ENCODE measurements at places on chromosomes 5 and 9.

DNA sequence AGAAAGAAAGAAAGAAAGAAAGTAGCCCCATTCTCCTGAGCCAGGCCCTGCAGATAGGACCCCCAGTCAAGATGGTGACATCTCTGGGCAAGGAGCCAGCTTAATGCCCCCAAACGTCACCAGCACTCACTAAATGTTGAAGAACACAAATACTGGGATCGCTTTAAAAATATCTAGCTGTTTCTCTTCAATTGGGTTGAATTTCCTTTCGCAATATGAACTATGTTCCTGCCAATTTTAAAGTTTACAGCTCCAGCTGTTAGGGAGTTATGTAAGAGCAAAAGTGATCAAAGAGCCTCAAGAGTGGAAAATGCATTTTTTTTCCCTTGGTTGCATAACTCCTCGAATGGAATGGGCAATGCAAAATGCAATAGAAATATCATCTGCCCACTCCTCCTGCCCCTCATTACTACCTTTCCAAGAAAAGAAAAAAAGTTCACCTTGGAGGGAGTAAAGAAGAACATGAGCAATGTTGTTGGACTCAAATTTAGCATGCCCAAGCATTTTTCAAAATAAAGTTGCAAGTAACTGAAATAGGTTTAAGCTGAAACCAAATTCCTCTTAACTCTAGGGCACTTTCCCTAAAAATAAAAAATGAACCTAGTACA, 244.2 kb upstream of the PIK3R1 start:
- DNase-seq: no peak

- no peak for DNase-seq
Measured at GRCh38 chr5:67299231-67299735, 102.7 kb upstream of the CD180 start.

DNA sequence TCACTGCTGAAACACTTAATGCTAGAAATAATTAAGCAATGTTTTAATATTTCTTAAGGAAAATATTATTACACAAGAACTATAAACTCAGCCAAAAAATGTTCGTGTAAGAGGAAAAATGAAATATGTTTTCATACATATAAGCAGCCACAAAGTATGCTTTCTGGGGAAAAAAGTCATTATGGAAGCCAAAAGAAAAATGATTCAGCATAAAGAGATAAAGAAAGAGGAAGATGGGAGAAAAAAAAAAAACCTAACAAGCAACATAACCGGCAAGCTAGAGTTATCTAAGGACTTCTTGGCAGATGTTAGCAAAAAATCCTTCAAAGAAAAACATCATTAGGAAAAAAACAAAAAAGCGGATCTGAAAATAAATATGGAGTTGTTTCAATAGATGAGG, 179.1 kb downstream of the MUSK start:
- no peak for DNase-seq

GRCh38 chr9:109372246-109372645, 51.4 kb upstream of the EPB41L4B start:
- no peak for DNase-seq

- no peak for DNase-seq
Measured at GRCh38 chr9:18990494-18990893, 42.5 kb downstream of the SAXO1 start.

DNA sequence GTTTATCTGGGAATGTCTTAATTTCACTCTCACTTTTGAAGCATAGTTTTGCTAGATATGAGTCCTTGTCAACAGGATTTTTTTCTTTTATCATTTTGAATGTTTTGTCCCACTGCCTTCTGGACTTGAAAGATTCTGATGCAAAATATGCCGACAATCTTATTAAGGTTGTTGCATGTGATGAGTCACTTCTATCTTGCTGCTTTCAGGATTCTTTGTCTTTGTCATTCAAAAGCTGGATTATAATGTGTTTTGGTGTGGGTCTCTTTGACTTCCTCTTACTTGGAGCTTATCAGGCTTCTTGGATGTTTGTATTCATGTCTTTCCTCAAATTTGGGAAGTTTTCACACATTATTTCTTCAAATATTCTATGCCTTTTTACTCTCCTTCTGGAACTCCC, 33.8 kb downstream of the PLEKHG4B start:
- DNase-seq: no peak

DNA sequence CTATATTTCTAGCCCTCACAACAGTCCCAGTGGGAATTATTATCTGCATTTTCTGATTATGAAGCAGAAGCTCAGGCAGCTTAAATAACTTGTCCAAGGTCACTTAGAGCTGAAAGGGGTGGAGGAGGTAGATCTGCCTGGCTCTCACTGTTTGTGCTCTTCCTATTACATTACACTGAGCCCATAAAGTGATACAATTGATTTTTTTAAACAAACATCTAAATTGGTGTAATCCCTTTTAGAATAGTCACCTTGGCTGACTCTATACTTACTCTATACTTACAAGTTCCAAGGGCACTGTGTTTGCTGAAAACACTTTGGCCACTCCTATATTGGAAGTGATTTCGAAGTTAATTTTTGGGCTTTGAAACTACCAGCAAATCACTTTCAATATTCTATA, 144.7 kb downstream of the APBA1 start:
- DNase-seq: peak; percentile 24

- no peak for DNase-seq
Measured at GRCh38 chr5:117204404-117204803, 629.8 kb upstream of the SEMA6A start.

DNA sequence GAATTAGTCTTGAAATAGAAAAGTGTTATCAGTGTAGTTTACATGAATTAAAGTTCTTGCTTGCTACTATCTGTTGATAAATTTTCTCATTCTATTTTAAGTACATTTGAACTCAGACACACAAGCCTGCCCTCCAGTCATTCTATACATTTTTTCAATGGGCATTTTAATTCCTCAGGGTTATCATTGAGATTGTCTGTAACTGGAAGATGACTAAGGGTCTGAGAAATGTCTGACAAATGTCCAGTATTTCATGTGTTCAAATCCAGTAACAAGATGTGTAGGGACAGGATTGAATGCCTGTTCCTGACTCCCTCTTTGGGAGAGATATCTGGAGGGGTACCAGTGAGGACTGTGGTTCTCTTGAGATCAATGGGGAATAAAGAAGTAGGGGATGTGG, 223.9 kb upstream of the ADAMTSL1 start:
- DNase-seq: no peak

GRCh38 chr9:33131790-33132772, 35.1 kb downstream of the B4GALT1 start:
- DNase-seq: no peak

DNA sequence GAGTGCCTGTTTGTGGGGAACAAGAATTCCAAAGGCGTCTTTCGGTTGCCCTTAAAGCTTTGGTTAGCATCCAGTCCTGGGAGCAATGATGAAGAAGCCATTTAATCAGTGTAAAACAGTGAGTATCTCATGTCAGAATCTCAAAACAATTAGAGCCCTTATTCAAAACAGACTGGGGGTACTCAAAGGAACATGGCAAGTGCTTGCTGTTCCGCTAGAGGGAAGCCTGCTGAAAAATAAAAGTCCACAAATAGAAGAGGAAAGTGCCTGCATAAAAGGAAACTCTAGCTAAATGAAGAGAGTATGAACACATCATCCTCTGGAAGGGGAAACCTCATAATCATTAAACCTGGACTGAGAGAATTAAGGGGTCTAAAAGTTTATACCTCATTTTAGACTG, 26.4 kb downstream of the FBXL7 start:
- no peak for DNase-seq

GRCh38 chr5:164868761-164869160, 1363.3 kb downstream of the MAT2B start:
- DNase-seq: no peak

DNA sequence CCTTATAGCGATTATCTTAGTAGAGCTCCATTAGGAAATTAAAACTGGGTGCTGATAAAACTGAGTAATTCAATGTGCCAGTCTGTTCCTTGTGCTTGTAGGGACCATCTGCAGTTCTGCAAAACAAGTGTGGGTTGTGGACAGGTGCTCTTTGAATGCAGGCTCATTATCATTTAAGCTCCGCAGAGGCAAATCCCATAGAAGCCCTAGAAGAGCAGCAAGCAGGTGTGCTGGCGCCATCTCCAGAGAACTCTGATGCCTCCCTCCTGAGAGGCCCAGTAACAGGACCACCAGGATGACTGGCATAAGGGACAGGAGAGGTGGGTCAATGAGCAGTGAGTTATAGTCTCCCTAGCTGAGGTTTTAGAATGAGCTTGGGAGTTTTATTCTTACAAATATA, 1342.4 kb upstream of the DMAC1 start:
- DNase-seq: peak; percentile 85

- no peak for DNase-seq
Measured at GRCh38 chr5:82772281-82772680, 304.9 kb downstream of the TMEM167A start.

- DNase-seq: no peak
Measured at GRCh38 chr5:151454166-151454565, 6.8 kb downstream of the SLC36A1 start.

DNA sequence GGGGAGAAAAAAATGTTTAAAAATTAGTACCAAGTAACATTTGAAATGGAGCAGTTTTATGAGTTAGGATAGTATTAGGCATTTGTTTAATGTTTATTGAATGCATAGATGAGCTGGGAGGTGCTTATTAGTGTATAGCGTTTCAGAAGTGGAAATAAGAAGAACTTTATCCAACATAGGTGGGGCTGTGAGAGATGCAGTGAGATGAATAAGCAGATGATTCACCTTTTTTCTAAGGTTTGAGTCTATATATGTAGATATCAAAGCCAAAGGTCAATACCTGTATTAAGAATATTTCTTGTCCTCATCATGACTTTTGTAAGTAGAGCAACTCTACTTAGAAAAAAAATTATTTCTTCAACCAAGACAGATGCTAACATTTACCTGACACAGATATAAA, 54.6 kb upstream of the POU4F3 start:
- DNase-seq: no peak

DNA sequence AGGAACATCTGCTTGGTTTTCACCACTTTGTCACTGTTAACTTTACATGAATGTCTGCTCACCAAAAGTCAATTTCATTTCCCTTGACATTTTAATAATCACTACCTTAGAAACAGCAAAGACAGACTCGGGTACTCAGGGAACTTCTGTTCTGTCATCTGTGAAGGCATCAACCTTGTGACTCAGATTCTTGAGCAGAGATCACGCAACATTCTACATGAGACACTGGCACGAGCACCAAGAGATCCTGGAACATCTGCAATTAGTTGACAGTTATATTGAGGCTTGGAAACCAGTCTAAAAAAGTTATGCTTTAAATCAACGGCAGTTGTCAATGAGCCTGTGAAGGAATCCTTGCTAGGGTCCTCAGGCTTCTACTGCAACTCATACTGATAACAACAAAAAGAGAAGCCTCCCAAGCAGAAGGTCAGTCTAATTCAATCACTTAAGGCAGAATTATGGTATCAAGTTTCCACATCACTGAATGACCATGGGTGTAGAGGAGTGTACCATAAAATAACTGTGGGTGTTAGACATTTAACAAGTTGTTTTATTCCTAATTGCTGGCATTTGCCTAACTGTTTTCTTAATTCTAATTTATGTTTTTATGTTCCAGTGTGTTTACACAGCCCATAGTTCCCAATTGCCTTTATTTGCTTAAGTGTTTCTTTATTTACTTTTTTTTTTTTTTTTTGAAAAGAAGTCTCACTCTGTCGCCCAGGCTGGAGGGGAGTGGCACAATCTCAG, 3.3 kb upstream of the PBX3 start:
- DNase-seq: no peak
